RWPE2 (cell line): ENCODE measurements at places on chromosomes 13 and 19.

GRCh38 chr13:31963631-31964030 lies 67.9 kb upstream of the FRY start:
- no peak for DNase-seq

DNA sequence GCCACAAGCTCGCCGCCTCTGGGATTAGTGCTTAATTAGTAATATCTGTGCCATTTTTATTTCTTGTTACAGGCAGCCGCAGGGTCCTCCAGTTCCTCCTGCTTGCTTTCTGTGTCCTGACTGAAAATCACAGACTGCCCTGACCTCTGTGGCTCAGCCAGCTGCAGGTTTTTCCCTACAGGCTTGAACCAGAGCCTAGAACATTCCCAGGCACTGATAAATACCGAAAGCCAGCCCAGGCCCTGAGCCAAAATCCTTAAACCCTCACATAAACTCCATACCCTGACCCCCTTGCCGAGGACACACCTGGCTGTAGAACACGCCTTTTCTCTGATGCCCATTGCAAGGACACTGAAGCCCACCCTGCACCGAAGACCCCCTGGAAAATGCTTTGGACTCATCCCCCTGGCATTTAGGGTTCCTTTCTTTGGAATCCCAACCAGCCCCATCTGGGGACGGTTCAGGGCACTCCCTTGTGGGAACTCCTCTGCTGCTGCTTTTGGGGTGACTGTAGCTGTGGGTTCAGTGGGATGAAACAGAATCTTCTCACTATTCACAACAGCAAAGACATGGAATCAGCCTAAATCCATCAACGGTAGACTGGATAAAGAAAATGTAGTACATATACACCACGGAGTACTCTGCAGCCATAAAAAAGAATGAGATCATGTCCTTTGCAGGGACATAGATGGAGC lies 15.5 kb downstream of the DPP9 start:
- no peak for DNase-seq

DNA sequence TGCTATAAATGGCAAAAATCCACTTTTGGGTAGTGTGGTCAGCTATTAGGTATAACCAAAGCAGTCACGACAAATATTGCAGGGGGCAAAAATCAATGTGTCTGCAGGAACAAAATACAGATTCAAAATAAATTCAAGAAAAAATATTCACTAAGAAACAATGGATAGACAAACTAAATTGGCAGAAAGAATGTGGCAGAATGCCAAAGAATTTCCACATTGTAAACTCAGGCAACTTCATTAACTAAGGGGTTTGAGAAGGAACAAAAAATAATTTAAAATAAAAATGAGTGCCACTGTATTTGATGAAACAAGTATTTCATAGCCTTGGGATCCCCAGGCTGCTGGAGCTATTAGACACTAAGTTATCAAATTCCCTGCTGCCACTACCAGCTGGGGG lies 193.1 kb downstream of the VWA8 start:
- DNase-seq = no peak

DNA sequence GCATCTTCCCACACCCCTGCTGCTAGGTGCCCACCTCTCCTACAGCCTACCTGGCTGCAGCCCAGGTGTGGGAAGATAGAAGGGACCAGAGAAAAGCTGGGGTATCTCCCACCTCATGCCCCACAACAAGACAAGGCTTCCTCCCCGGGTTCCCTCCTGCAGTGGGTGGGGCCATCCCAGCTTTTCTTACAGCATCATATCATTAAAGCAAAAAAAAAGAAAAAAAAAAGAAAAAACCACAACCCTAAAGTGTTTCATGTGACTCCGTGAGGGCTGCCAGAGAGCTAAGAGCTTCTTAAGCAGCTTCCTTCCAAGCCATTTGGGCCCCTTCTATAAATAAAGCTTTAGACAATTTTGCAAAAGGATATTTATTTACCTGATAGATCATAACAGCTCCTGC lies 455.4 kb upstream of the TSHZ3 start:
- DNase-seq = no peak

DNA sequence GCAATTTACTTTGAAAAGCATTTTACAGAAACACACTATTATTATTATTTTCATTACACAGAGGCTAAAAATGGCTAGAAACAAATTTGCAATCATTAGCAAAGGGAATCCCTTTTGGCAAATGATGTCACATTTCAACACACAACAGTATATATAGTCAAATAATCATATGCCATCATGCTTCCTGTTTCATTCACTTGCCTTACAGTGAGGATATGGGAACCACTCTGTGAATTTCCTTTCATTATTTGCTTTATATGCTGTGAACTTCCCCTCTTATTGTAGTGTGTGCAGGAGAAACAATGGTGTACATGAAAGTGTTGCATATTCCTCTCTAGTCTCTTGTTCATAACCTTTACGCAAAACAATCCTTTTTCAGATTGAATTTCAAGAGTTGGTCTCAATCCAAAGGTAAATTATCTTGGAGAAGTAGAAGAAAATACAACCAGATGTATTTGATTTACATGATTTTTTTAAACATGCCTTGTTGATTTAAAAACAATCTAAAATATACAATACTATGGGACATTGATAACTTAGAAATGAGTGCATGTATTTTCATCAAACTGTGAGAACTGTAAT lies 657.3 kb downstream of the EFNB2 start:
- DNase-seq = no peak
